A172 (cell line): ENCODE measurements at places on chromosomes 11 and 22. TPM values are rescaled to one million over a fixed set of nuclear protein-coding genes. Genes with fewer than 3 reads are reported as not detected.
A peak's percentile ranks its signal among the peaks of the same experiment; 100 is the strongest.

DNA sequence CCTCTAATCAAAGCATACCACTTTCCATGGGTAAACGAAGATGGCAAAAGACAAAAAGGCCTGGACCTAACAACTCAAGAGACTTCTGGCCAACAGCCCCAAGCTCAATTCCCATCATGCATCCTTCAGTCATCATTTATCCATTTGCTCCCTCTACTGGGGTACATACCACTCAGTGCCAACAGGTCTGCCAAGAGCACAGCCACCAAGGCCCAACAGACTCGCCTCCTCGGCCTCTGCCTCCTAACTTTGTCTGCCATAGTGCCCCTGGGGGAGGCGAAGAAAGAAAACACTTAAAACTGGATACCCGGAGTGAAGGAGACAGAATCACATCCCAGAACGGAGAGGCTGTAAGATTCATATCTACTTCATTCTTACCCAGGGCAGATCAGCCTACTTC, 1.1 kb downstream of the HYOU1 start:
- DNase-seq = no peak

- peak; percentile 85 for DNase-seq
Observed at GRCh38 chr11:86041975-86042378, 26.9 kb downstream of the PICALM start.

DNA sequence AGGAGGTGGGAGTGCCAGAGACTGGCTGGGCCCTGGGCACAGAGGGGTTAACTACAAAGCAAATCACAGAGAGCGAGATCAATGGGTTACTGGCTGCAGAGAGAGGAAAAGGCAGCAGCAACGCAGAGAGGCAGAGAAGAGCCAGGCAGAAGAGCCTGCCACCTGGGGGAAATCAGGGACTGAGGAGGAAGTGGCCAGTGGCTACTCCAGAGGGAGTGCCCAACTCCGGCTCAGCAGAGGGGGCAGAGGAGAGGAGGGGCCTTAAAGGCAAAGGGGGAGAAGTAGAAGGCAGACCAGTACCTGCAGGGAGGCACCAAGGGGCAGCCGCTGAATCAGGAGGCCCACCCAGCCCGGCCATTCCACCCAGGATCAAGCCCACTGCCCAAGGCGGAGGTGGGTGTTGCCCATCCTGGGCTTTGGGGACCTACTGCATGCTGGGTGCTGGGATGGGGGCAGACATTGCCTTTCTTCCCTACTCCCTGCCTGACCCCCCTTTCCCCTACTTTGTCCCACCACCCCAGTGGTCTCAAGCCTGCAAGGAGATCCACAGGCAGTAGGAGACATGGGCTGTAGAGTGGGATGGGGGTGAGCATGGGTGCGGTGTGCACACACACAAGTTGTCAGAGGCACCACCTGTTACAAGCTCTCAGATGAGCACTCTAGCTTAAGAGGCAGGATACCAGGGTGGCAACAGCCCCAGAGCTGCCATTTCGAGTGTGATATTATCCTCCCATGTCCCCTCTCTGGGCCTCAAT, 926 bp upstream of the GALR3 start:
- DNase-seq = no peak

GRCh38 chr11:84012171-84012826, 726.1 kb upstream of the CCDC90B start:
- no peak for DNase-seq

GRCh38 chr11:65498042-65498726, 661 bp upstream of the MALAT1 start:
- DNase-seq = peak; percentile 53

DNA sequence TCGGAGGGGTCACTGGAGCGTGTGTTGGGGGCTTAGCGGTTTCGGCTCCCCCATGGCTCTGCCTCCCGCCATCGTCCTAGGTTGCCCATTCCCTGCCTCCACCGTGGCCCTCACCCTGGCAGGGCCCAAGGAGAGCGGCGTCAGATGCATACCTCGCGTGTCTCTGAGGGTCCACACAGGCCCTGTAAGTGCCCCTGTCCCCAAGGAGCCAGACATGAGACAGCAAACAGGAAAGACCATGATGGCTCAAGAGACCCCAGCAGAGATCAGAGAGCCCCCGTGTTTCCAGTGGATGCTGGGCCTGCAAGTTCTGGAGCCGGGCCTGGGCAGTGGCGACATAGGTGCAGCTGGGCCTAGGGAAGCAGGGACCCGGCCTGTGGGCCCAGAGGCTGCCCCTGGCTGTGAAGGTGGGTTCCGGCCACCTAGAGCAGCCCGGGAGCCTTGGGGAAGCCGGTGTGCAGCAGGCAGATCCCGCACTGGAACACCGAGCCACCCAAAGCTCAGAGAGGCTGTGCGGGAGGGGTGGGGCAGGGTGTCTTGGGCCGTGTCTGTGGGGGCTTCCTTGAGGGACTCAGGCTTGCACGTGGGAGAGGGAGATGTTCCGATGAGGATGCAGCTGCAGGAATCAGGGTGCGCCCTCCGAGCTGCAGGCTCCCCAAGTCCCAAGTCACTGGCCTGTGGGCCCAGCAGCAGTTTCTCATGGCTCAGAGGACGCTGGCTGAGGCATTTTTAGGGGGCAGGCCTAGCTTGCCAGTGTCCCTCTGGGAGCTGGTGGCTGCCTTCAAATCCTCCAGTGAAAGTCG, 126.4 kb downstream of the KCNQ1OT1 start:
- no peak for DNase-seq

CNTN5 gene
- 0.12 and 0.26 TPM in 2 replicates for total RNA-seq

VWCE gene
- 0.05 TPM in 1 of 2 replicates, not detected in the other for total RNA-seq

MS4A2 gene
- not detected in 2 replicates for total RNA-seq

KRTAP5-7 gene
- not detected in 2 replicates for total RNA-seq

BATF2 gene
- total RNA-seq = 0.50 and 0.59 TPM in 2 replicates

RAB38 gene
- not detected in 2 replicates for total RNA-seq

KIF18A gene
- total RNA-seq = 36.7 and 46.4 TPM in 2 replicates
